Articular chondrocyte of knee joint (primary cell): ENCODE measurements at places on chromosomes 12 and 14. TPM values are rescaled to one million over a fixed set of nuclear protein-coding genes. Genes with fewer than 3 reads are reported as not detected.

Gene ACVRL1
- 6.1 and 13.8 TPM in 2 replicates for total RNA-seq

Gene AKAP3
- 0.65 and 4.0 TPM in 2 replicates for total RNA-seq

Gene NEUROD4
- not detected in 2 replicates for total RNA-seq

Gene COL2A1
- total RNA-seq, result 3.2 and 3.5 TPM in 2 replicates

Gene KRT82
- total RNA-seq, result not detected in 2 replicates
